Activated T-cell treated with anti-CD3 and anti-CD28 coated beads for 1 hour (primary cell): ENCODE measurements at places on chromosomes 2 and 18.

DNA sequence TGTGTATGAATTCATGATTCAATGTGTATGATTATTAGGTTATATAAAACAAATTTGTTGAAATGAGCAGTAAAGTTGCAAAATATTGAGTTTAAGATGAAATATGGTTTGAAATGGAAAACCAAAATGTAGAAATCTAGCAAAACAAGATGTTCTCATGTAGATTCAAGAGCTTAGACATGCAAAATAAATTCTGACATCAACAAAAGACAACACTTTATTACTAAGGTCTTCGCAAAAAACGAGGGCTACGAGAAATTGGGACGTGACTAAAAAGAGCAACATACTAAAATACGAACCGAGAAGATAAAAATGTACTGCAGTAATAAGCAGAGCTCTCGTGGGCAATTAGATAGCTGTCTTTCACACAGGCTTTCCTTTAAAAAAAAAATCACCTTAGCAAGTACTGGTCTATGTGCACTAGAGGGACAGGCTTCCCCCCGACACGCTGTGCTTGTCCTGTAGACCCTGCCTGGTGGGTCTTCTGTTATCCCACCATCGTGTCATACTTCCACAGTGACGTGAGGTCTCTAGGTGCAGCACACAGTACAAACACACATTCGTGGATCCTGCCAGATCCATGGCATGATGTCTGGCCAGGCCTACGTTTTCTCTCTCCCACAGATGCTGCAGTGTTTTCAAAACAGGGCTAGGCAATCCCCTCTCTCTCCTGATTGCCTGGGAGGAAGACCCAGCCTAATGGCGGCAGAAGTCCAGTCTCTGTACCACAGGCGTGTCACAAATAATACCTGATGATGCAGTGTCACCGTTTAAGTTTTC, 240.8 kb downstream of the TCF4 start:
- DNase-seq = no peak

DNA sequence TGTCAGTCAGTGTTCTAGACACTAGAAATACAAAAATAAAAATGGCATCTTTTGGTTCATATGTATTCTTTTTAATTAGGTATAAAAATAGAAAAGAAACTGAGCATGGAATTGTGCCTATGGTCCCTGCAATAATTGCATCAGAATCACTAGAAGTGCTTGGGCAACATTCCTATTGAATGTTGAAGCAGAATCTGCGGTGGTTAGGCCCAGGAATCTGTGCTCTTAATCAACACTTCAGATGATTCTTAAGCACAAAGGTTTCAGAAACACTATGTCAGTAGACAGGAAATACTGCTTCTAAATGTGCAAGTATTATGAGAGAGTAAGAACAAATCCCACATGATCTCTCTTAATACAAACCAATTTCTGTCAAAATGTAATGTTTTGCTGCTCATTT, 20.3 kb upstream of the RBBP8 start:
- DNase-seq = no peak

GRCh38 chr2:231615058-231615671, 22.5 kb downstream of the TEX44 start:
- no peak for DNase-seq

DNA sequence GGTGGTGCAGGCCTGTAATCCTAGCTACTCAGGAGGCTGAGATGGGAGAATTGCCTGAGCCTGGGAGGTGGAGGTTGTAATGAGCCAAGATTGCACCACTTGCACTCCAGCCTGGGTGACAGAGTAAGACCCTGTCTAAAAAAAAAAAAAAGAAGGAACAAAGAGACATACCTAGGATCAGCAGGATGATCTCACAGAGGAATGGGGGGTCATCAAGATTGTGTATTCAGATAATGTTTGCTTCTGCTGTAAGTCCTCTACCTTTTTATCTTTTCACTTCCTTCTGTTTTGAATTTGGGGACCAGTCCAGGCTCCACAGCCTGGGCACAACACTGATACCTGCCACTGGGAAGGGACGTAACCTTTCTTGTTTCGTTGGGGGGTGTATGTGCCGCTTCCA, 53.2 kb downstream of the MAP4K4 start:
- no peak for DNase-seq

GRCh38 chr18:36274083-36274715, 23.3 kb upstream of the FHOD3 start:
- DNase-seq = no peak

DNA sequence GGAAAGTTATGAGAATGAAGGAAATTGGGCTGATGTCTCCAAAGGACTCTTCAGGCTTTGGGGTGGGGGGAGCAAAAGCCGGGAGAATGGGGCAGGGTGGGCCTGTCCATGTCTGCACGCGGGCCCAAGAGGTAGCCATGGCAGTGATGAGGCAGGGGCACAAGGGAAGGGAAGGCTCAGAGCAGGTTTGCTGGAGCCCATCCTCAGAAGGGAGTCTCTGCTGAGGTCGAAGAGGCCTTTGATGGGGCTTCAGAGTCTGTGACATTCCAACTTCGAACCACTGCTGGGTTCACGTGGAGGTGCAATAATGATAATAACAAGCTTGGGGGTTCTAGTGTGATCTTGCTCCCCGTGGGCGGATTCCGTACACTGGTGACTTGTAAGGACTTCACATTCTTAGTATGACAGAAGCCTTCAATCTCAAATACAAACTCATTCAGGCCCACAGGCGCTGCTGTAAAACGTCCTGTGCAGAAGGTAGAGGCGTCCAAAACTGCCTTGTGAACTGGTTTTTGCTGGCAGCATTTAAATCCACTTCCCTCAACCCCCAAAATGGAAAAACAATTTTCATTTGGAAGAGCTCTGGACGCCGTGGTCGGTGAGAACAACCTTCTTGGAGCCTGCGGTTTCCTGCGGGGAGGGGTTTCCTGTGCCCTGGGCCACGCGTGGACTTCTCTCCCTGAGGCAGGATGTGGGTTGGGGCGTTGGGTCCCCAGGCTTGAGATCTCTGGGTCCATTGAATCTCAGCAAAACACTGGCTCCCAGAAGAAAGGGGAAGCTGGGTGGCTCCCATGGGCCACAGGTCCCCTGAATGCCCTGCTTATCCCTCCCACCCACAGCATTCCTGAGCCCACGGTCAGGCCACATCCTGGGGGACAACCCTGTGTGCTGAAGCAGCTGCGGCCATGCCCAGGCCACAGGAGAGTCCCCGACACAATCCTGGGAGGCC, 151.0 kb downstream of the TPO start:
- DNase-seq = no peak

DNA sequence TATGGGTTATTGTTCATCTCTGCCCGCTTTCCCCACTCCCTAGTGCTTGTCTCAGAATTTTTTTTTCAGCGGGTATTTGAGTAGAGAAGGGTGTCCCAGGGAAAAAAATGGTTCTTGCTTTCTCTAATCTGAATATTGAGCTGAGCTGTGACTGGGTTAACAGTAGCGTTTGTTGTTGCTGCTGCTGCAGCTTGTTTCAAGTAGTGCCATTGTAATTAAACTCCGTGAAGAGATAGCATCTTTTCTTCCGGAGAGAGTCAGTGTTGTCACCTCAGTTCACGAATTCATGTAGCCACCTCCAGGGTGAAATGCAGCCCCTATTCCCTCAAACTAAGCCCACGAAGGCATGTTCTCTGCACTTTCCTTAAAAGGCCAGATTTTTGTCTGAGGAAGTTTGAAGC, 1.5 kb upstream of the AAK1 start:
- no peak for DNase-seq
